ENCODE measurements at places on chromosomes 3 and 15. TPM values are rescaled to one million over a fixed set of nuclear protein-coding genes. Genes with fewer than 3 reads are reported as not detected.

The PIGBOS1 gene
- 4.8 TPM for total RNA-seq

The FLNB gene
- 366 TPM for total RNA-seq

GRCh38 chr3:39413691-39414420, 7.3 kb downstream of the RPSA start:
- DNase-seq: no peak

DNA sequence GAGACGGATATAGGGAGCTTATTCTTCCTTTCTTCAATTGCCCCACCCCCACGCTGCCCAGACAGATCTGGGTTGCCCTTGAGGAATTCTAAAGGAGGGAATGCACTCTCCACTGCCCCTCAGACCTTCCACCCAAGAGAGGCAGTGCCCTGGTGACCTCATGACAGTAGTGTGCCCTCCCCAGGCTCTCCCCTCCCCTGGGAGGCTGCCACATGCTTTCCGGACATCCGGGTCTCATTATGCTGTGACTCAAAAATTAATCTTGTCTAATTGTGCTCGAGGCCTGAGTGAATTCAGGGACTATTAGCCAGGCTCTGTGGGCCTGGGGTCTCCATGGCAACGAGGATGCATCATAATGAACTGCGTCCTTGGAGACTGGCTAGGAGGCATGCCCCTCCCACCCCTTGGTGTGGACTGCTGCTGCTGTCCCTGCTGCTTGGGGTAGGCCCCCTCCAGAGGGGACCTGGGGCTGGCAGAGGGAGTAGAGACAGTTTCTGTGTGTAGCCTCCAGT, 20.8 kb downstream of the CORO2B start:
- no peak for DNase-seq

- DNase-seq: peak; percentile 3
These were observed 137.4 kb downstream of the NR1I2 start for GRCh38 chr3:119918992-119919933.

Data from dermis microvascular lymphatic vessel endothelial cell (primary cell).